NCI-H345 (cell line): ENCODE measurements at places on chromosomes 11 and 22.

GRCh38 chr11:1916986-1917522, 2.4 kb upstream of the TNNT3 start:
- DNase-seq: no peak

DNA sequence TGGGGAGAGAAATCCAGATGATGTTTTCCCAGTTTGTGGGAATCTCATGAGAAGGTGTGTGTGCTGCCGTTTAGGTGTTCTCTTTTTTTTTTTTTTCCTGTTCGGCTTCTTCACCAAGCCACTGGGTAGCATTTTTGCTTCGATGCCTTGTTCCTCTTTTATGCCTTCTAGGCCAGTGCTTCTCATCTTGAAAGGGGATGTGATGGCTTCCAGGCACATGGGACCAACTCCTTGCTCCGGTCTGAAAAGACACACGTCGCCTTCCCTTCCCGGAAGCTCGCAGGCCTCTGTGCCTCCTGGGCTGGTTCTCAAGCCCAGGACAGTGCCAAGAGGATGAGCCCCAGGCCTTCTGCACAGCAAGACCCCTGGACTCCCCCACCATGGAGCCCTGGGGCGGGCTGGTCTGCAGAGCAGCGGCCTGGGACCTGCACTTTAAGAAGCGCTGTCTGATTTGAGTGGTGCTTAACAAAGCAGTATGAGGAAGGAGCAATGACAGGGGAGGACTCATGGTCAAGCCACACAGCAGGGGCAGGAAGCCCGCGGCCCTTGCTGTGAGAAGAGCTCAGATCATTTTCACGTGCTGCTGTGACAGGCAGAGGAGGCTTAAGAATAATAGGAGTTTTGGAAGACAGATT, 158.8 kb downstream of the MPPED1 start:
- DNase-seq: no peak

- no peak for DNase-seq
Measured at GRCh38 chr11:122717264-122717867, 61.8 kb downstream of the UBASH3B start.

DNA sequence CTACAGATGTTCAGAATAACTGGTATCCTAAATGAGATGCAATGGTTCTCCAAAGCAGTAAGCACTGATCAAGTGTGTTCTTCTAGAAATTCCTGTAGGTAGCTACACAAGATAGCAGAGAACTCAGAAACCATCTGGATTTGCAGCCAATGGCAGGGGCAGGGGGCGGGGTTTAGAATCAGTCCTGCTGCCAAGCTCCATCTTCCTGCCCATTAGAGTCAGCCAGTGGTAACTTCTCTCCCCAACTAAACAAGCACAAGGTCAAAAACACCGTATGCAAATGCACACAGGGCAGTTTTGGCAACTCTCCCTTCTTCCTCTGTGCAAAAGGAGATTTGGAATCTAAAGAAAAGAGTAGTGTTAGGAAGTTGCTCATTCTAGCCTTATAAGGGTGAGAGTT, 237.5 kb upstream of the CCDC90B start:
- DNase-seq: no peak
